ENCODE measurements at places on chromosomes 16 and 17. TPM values are rescaled to one million over a fixed set of nuclear protein-coding genes. Genes with fewer than 3 reads are reported as not detected.

DNA sequence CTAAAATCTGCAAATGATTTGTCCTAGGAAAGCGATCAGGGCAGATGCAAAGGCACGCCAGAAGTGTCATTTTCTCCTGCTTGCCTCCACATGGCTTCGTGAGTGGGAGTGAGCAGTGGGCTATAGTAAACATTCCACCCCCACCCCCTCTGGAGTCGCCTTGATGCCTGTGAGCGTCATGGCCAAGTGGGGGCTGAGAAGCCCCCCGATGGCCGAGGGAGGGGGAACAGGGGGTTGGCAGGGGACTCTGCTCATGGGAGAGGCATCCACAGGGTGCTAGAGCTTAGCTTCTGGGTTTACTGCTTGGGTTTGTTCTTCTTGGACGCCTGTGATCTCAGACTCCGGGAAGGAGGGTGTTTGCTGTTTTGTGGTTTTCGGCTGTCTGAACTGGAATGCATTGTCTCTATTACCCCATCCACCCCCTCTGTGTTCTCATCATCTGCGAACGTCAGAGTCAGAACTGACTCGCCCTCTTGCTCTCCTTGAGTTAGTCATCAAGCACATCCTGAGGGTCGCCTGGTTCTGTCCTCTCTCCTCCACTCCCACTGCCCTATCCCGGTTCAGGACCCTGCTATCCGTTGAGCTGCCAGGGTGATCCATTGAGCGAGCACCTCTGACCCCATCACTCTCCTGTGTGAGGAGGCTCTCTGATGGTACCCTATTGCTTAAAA, 15.4 kb downstream of the TNS4 start:
- no peak for DNase-seq

GRCh38 chr17:41020336-41020735, 6.7 kb downstream of the KRTAP1-5 start:
- no peak for DNase-seq

DNA sequence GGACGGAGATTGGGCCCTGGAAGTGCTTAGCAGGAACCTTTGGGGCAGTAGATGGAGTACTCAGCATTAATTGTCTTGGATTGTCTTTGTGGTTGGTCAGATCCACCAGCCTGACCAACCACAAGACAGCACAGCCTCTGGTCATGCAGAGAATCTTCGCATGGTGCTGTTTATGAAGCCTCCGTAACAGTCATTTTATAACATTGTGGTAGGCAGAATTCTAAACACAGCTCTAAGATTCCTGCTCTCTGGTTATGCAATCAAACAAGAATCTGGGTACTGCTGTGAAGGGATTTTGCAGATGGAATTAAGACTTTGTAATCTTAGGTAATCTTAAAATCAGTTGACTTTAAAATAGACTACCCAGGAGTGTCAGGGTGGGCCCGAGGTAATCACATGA, 312.2 kb upstream of the GOT2 start:
- DNase-seq = no peak

- DNase-seq = no peak
Measured at GRCh38 chr16:19861811-19862327, 22.8 kb downstream of the GPRC5B start.

DNA sequence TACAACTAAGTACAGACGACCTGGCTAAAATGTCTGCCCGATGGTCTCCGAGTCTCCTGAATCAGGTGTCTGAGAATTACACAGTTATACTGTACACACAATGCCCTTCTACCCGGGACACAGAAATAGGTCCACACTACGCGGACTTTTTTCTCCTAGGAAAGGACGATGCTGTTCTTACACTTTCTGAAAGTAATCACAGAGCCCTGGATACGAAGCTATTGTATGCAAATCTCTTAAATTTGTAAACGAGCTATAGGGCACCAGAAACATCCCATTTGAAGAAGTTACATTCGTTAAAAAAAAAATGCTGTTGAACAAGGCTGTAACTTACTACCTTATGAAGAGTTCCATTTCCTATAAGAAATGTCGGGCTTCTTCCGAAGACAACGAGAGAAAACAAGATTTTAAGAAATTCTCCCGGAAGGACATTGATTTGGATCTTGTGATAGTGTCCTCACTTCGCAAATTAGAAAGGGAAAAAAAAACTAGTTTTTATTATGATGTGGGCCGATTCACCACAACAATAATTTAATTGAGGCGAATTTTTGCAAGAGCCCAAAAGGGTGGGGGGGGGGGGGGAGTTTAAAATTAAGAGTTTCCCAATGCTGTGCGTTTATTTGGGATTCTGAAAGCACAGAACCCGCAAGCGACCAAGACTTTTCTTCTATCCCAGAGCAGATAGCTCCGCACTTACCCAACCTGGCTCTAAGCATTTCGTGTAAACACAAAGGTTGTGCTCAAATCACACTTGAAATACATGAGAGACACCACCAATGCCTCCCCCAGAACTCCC, 1.5 kb upstream of the SOX9 start:
- no peak for DNase-seq

DNA sequence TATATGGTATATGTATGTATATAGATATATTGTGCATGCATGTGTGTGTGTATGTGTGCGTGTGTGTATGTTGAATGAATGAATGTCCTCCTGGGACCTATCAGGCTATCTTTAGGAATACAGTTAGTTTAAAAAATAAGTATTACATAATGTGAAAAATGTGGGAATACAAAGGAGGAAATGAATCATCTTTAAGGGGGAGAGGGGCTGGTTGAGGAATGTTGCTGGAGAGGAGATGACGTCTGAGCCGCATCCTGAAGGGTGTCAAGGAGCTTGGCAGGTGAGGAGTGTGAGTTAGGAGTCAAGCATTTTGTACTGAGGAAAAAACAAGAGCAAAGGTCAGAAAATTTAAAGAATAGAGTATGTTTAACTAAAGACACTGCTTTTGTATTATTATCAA, 62.4 kb upstream of the NLK start:
- DNase-seq = no peak

GRCh38 chr17:39270923-39271322, 45.2 kb upstream of the STAC2 start:
- no peak for DNase-seq

- DNase-seq = no peak
Measured at GRCh38 chr16:20074099-20074991, 655 bp upstream of the GPR139 start.

GRCh38 chr16:23838485-23839142, 2.8 kb downstream of the PRKCB start:
- DNase-seq = no peak

- peak; percentile 73 for DNase-seq
Measured at GRCh38 chr16:89170346-89171215, 967 bp upstream of the CDH15 start.

- no peak for DNase-seq
Measured at GRCh38 chr16:25198021-25198420, 18.7 kb upstream of the AQP8 start.

DNA sequence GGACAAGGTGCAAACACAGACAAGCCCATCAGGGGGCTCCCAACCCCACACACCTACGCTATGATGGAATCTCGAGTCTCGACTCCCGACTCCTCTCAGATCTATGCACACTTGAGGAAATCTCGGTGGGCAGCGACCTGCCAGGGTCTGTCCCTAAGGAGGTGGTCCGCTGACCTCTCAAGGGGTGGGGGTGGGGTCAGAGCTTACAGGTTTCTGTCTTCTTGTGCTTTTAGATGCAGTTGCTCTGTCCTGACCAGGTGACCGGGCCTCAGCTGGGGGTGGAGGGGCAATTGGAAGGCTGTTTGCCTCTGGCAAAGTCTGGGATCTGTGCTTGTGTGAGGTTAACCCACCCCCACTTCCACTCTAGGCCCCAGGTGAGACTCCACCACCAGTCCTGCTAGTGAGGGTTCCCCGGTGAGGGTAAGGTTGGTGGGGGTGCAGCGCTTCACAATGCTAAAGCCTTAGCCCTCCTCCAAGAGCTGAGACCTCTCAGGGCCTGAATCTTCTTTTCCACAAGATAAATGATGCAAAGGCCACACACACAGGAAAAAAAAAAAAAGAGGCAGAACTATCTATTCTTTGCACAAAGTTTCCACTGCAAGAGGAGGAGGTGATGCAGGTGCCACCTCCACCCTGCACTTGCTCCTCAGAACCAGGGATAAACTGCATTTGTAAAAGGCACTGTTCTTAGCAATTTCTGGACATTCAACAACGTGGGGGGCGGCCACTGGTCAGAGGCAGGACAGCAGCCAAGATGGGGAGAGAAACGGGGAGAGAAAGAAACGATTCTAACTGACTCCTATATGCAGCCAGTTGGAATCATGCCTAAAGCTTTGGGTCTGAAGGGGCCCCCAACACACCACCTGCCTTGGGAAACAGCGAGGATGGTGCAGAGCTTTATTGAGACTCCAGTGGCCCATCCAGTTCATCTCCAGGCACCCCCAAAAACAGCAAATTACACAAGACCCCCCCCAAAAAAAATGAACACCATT, 4.1 kb downstream of the CISD3 start:
- DNase-seq = no peak

DNA sequence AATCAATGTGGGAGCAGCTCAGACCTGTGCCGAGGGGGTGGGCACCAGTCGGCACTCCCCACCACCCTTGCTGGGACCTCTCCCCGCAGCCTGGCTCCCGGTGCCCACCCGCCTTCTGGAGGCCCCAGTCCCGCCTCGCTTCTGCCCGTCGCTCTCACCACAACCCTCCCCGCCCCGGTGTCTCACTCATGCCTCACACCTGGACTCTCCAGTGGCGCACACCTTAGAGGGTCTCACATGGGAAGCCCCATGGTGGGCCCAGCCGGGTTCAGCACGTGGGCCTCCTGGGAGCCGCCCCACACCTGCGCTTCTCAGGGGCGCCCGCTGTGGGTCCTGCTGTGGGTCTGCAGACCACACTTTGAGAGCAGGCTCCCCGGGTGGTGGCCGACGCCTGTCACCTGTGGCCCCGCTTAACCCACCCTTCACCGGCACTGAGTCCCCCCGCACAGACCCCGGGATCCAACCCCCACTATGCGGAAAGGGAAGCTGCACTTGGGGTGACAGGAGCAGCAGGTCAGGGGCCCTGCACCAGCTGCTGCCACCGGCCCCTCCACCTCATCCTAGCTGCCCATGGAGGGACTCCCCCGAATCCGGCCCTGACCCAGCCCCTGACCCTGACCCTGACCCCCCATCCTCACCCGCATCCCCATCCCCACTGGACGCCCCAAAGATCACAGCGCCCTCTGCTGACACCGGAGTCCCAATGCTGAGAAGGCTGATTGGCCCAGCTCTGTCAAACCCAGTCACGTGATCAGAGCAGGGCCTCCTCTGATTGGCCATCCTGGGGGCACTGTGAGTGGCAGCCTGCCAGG, 27.4 kb upstream of the SLC38A10 start:
- DNase-seq = no peak

DNA sequence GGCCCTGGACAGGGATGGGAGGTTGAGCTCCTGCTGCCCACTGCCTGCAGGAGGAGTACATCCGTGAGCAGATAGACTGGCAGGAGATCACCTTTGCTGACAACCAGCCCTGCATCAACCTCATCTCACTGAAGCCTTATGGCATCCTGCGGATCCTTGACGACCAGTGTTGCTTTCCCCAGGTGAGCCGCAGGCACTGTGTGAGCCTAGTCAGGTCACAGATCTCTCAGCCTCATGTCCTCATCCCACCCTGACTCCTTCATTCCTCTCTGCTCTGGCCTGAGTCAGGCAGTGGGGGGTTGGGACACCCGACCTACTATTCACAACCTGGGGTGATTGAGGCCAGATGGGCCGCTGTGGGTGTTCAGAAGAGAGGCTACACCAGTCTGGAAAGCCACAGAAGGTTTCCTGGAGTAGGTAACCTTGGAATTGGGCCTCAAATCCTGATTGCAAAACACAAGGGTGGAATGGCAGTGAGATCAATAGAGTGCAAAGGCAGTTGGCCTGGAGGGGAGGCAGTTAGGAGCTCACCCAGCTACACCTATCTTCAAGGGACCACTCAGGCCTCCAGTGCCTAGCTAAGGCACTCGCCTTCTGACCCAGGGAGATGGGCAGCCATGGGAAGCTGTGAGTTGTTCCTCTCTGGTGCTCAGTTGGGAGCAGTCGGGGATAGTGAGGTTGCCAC, 29.7 kb downstream of the MYO15A start:
- DNase-seq = no peak

- DNase-seq = no peak
Measured at GRCh38 chr16:72149676-72150464, 22.1 kb downstream of the PMFBP1 start.

DNA sequence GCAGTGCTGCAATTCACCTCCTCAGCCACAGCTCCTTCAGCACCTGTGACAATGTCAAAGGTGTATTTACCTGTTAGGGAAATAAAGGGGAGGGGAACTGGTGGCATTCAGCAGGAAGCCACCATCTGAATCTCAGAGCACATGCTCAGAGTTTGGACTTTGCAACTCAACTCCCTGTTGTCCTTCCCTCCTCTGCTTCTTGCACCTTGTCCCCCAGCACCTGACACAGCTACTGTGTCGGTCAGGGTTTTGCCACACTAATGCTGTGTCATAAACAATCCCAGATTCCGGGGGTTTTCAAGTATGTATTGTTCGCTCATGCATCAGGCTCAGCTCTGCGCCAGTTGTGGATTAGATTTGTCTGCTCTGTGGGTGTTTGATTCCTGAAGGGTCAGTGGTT, 43.7 kb downstream of the HSBP1 start:
- DNase-seq = no peak

DNA sequence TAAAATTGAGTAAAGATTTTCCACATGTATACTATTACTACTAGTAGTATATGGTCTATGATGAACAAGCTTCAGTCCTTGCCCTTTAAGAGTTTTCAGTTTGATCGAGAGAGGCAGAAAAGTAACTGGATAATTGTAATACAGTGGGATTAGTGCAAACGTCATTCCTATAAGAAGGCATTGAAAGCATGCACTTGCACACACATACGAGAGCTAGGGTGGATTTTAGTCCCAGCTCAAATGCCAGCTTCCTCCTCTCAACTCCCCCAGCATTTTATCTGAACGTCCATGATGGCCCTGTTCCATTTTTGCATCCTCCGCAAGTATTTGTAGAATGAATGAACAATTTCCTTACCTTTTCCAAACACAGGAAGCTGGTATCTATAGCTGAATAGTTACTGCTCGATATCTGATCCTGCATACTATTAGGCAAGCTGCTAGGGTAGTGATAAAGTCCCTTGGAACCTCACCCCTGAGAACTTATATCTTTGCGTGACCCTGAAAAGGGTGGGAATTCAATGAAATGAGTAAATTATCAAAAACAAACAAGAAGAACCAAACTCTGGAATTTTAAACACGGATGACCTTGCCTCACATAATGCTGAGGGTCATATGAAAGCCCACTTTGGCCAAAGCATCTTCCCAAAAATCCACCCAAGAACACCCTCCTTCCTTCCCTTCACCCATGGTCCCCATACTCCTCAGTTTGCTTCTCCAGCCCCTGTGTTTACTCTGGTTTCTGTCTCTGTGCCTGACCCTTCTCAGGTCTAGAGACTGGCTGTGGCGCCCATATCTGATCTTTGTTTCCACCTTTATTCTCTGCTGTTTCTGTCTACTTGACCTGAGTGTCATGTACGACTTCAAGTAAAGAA, 60.5 kb downstream of the TMEM100 start:
- DNase-seq = no peak

Gene DLX4
- total RNA-seq = not detected

Gene FBXW10
- not detected for total RNA-seq

Gene NPIPB9
- 23.9 TPM for total RNA-seq

Gene PHOSPHO1
- not detected for total RNA-seq

Gene NLGN2
- 5.1 TPM for total RNA-seq

Gene MT1A
- 35.2 TPM for total RNA-seq

Gene DOC2A
- total RNA-seq = 7.2 TPM

Gene MEOX1
- total RNA-seq = 4.5 TPM

Gene CD7
- total RNA-seq = 6.8 TPM

Measured in transverse colon (tissue), 4 donors.